ENCODE measurements at places on chromosomes 11 and 22.

DNA sequence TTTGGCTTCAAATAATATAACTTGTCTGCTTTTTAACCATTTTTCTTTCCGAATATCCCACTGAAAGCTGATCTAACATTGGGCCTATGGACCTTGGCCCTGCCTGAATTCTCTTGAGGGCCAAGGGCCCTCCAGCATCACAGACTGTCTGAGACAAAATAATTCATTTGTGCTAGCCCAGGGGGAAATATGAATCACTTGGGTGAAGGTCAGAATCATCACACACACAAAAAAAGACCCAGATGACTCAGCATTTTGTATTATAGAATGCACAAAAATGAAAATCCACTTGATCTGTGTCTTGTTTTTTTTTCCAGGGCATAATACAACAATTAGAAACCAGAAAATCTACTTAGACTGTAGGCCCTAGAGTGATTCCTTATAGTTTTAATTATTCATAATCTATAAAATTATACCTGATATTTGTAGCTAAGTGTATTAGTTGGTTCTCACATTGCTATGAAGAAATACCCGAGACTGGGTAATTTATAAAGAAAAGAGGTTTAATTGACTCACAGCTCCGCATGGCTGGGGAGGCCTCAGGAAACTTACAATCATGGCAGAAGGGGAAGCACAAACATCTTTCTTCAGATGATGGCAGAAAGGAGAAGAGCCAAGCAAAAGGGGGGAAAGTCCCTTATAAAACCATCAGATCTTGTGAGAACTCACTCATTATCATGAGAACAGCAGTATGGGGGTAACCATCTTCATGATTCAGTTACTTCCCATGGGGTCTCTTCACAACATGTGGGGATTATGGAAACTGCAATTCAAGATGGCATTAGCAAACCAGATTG lies 15.6 kb upstream of the RDX start:
- DNase-seq = peak; percentile 22

DNA sequence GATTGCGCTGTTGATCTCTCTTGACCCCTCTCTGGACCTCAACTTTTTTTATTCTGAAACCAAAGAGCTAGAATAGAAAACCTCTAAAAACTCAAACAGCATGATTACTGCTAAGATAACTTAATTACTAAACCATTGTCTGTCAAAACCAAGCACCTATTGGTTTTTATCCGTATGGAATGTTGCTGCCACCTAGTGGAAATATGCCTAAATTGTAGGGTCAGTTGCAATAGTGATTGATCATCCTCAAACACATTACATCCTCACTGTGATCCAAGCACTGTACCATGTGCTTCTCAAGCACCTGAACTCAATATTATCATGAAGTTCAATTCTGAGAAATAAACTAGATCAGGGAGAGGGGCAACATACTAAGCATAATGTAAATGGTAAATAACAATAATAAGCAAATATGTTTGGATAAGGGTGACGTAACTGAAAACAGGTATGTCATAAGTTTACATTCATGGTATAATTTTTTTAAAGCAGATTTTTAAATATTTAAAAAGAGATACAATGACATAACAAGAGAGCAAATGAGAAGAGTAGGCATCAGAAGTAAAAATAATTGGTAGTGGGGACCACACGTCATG lies 3.8 kb upstream of the OR5A2 start:
- DNase-seq = peak; percentile 36

DNA sequence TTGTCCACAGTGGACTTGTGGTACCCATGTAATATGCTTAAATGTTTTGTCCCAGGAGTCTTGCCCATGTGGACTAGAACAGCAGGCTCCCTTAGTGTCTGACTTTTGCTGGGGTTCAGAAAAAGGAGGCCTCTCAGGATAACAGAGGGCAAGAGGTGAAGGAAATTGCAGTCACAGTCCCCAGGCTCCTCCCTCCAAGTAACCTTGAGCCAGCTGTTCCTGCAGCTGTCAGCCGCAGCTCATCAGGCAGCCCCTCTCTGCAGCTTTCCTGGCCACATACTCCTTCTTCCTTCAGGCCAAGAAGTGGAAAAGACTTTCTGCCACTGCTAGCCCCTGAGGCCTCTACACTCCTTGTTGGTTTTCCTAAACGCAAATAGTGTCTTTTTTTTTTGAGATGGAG lies 6.3 kb upstream of the MYO18B start:
- no peak for DNase-seq

GRCh38 chr22:17950651-17951214 lies 73.6 kb downstream of the MICAL3 start:
- peak; percentile 68 for DNase-seq

- DNase-seq = no peak
Measured at GRCh38 chr11:35520376-35520775, 5.0 kb downstream of the PAMR1 start.

DNA sequence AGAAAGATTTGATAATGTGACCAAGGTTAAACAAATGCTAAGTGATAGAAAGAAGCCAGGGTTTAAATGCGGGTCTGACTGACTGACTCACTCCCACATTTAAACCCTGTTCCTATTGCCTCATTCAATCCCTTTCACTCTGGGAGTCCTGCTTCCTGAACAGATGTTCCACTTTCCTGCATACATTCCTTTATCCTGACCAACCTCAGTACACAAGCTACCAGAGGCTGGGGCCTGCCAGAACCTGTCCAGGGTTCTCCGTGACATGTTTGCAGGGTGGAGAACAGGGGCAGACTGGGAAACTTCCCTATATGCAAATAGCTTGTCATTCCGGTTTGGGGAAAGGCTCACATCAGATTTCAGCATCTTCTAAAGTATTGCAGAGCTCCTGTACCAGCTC lies 3.0 kb upstream of the ANKK1 start:
- peak; percentile 86 for DNase-seq

Data from AG10803 (cell line).